ENCODE measurements at places on chromosomes 11 and 22.

- no peak for DNase-seq
Measured at GRCh38 chr11:67437082-67437808, at the start of gene PTPRCAP. TSS of gene PTPRCAP (minus strand) at chr11:67437682. CDS start at chr11:67437619, 63 bp downstream.

DNA sequence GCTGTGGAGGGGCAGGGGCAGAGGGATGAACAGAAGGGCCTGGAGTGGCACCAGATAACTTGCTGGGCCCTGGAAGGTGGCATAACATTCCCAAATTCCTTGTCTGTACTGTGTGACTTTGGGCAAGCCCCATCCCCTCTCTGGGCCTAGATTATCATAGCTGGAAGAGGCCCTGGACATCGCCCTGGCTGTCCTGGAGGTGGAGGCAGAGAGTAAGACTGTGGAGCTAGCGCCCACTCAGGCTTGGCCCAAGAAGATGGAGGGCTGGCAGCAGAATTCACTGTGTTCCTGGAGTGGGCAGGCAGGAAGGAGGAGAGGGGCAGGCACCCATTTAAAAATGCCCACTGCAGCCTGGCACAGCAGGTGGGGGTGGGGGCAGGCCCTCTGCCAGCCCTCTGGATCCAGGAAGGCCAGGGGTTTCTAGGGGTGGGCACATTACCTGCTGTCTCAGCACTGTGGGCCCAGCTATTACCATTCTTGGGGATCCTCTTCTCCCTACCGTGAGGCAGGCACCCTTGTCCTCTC lies 22.6 kb downstream of the ARHGEF17 start:
- DNase-seq: no peak

GRCh38 chr22:33167998-33168790 lies 110.0 kb upstream of the SYN3 start:
- DNase-seq: no peak

DNA sequence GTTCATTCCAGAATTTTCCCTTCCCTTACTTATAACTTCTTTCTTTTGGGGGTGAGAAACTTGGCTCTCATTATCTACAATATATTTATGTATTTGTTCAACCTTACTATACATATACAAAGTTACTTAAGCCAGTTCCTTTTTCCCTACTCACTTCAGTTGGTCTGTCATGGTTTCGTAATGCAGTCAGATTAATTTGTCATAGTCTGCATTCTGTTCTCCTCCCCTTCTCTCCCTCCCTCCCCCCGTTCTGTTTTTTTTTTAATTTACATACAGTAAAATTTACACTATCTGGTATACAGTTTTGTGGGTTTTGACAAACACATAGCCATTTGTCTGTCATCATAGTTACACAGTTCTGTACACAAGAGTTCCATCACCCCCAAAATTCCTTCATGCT lies 71.8 kb upstream of the ADORA2A start:
- no peak for DNase-seq

DNA sequence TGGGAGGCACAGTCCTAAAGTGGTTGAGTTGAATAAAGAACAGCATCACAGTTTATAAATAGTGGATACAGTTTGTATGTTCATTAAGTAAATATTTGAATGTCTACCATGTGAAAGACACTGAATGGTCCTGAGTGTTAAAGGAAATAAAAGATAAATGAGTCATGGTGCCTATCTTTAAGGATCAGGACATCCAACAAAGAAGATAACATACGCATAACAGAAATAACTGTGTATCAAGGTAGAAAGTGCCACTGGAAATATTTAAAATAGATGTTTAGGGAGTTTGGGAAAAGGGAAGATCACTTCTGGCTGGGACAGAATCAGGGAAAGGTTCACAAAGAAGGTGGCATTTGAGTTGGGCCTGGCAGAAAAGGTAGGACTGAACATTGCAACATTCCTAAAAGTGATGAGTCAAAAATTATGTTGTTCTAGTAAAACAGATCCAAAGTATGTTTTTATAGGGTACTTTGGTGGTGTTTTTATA lies 41.5 kb downstream of the CSTPP1 start:
- no peak for DNase-seq

DNA sequence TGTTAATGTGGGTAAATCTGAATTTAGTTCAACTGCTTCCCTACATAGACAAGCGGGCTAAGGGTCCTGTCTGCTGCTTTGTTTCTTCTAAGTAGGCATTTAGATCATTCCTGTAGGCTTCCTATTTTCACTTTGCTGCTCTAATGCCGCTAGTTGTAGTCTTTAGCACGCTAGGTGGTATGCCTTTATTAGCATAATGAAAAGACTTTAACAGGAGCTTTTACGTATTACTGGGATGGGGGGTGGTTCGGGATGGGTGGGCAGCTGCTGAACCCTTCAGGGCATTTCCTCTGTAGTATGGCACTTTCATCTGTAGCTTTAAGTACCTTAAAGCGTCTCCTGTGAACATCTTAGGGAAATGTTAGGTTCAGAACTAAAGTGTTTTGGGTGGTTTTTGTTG lies 85.3 kb downstream of the GGT1 start:
- DNase-seq: no peak

- no peak for DNase-seq
Measured at GRCh38 chr11:102733232-102733875, 8.6 kb upstream of the MMP8 start.

- DNase-seq: no peak
Measured at GRCh38 chr11:123628936-123629683, 25.3 kb downstream of the SCN3B start.

- no peak for DNase-seq
Measured at GRCh38 chr22:28819253-28820096, 19.1 kb upstream of the XBP1 start.

DNA sequence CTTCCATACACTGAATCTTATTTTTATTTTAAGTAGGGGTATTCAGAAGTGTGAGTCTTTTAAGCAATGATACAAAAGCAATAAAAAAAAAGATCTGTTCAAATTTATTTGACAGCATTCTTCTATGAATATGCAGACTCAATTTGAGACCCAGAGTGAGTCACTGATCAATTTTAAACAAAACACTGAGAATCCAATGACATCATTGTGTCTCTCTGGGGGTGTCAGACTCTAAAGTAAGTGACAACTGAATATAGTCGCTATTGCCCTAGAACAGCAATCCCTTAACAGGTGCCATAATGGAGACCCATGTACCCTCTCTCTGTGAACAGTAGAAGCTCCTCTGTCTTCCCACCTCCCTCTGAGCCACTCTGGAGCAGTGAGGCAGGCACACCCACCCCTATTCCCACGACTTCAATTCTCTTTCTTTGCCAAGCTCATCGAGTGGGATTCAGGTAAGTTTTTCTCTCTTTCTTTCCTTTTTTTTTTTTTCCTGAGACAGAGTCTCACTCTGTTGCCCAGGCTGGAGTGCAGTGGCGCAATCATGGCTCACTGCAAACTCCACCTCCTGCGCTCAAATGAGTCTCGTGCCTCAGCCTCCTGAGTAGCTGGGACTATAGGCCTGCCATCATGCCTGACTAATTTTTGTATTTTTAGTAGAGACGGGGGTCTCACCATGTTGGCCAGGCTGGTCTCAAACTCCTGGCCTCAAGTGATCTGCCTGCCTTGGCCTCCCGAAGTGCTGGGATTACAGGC lies 5.1 kb upstream of the RPS3 start:
- no peak for DNase-seq

DNA sequence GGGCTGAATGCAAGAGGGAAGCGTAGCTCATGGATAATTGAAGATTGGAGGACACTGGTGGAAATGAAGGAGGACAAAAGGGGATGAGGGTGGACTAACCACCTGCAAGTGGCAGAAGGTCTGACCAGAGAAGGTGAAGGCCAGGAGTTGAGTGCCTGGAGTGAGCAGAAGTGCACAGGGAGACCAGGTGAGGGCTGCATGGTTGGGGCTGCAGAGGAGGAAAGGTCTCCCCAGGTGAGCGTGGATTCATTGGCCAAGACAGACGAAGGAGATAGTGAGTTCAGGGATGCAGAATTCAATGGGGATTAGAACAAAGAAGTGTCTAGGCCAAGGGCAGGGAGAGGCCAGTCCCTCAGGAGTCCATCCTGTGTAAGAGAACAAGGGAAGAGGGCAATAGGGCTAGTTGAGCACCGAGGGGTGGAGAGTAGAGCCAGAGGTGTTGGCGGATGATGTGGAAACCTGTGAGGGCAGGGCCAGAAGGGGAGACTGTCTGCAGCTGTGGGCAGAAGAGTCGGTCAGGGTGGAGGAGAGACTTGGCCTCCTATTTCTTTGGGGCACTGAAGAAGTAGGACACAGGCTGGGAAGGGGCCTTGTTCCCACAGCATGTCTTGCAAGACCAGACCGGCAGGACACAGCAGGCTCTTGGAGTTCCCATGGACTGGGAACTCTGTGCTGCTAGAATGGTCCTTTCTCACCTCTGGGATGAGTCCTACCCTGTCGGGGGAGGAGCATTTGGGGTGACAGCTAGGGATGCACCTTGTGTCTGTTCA lies 6.7 kb downstream of the TRIM29 start:
- DNase-seq: no peak

DNA sequence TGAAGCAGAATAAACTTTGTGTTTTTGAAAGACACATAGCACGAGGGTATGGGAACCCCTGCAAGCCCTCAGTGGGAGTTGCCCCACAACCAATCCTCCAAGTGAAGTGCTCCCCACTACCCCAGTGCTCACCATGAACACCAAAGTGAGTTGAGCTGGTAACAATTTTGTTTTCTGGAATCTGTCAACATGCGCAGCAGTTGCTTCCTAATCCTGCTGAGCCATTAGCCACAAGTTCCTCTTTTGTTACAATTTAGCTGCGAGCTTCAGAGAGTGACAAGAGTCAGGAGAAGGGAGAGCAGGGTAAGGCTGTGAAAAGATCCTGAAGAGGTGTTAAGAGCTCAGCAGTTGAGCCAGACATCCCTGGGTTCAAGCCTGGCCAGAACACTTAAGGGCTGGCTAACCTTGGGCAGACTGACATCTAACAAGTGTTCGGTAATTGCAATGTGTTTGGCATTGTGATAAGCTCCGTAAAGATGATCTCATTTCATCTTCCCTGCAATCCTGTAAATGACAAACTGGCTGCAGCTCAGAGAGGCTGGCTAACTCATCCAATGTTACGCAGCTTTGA lies 24.1 kb upstream of the ASPHD2 start:
- no peak for DNase-seq

DNA sequence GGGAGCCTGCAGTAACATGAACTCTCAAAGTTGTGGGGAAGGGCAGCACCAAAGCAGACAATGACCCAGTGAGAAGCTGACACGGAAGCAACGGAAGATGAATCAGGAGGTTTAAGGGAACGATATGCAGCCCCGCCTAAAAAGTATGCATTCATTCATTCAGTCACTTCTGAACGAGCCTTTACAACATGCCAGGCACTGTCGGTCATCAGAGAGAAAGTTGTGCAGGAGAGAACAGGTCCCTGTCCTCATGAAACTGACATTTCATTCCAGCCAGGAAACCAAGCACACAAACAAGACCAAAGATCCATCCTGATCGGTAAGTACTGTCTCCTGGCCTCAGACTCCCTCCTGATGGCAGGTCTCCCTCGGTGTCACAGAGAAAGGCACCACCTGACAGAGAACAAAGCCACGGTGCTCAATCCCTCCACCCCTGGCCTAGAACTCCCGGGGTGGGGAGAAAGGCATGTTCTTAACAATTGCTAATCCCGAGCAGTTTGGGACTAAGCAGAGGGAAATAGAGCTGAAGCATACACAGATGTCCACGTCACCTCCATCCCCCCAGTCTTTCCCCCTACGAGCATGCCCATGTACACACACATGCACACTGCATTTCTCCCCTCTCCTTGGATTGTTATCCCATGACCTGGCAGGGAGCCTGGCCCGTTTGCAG lies 49.3 kb downstream of the LRFN4 start:
- DNase-seq: no peak

- DNase-seq: no peak
Measured at GRCh38 chr11:45590743-45591142, 74.7 kb downstream of the CHST1 start.

DNA sequence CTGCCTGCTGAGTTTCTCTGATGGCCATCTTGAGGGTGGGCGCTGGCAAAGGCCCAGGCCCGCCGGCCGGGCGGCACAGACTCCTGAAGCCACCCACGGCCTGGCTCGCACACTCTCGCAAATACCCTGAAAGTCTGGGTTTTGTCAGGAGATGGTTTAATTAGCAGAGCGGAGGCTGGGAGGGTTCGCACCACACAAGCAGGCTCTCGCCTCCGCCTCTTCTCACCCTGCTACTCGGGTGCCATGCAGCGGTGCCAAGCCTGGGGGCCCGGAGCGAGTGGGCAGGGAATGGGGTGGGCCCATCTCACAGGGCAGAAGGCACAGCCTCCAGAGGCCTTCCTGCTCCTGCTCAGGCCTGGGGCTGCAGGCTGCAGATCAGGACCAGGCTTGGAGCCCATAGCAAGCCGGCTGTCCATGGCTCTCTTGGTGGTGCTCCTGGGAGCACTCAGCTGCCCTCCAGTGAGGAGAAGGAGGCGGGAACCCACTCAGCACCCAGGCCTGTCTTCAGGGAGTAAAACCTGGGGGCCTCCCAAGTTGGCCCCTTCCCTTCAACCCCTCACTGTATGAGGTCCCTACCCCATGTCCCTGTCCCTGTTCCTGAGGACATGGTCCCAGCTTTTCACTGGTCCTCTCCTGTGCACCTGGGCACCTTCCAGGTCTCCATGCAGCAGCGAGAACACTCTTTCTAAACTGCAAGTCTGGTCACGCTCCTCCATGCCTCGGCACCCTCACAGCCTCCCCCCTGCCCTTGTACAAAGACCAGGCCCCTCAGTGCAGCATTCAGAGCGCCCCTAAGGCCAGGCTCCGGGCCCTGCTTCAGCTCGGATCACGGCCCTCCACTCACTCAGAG lies 62.0 kb downstream of the FLRT1 start:
- DNase-seq: no peak

DNA sequence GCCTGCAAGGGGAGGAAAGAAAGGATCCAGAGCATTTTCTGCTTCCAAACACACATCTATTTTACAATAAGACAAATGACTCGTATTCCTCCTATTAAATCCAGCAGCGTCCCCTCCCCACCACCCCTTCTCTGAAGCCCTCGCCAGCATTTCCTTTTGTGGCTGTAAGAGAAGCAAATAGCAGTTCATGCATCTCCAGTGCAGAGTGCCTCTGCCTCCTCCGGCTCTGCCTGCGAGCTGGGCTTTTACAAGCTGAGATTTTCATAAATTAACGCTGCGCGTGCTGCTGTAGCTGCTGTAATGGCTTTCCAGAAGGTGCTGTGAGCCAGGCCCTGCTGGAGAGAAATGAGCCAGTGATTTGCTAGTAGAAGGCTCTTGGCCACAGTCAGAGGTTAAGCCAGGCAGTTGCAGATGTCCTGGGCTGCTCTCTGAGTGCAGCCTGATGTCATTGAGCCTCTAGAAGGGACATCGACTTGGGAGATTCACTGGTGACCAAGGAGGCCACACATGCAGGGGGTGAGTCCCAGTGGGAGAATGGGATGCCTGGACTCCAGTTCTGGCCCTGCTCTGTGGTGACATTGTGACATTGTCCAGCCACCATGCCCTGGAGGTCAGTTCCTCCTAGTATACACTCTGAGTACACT lies 134.5 kb upstream of the NAV2 start:
- DNase-seq: no peak

DNA sequence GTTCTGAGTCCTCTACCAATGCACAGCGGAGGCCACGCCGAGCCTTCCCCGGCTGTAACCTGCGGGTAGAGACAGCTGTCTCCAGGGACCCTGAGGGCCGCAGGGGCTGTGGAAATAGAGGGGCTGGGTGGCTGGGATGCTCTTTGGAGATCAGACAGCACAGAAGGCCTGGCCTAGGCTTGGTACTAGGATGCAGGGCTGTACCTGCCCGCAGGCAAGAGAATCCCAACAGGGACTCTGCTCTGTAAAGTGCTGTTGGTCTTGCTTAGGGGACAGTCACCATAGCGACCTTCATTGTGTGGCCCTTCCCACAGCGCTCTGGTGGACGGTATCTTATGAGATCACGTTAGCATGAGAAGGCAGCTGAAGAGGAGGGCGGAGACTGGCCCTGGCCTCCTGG lies 11.3 kb upstream of the KCNJ5 start:
- DNase-seq: no peak
